ENCODE measurements at places on chromosomes 1 and 21.

- no peak for DNase-seq
Observed at GRCh38 chr1:245791410-245792312, 636.9 kb downstream of the KIF26B start.

GRCh38 chr1:25991937-25992688 lies 5.8 kb downstream of the PAFAH2 start:
- DNase-seq: no peak

DNA sequence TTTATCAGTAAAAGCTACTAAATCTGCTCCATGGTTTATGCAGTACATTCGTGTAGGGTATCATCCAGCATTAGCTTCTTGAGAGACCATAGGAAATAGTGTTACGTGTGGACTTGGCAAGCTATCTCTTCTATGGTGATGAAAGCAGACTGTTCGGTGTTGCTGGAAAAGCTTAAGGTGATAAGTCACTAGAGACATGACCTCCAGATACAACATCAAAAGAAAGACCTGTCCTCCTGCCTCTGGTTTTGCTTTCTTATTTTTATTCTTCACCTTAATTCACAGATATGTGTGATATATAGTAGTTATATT lies 53.5 kb upstream of the S1PR1 start:
- DNase-seq: no peak

DNA sequence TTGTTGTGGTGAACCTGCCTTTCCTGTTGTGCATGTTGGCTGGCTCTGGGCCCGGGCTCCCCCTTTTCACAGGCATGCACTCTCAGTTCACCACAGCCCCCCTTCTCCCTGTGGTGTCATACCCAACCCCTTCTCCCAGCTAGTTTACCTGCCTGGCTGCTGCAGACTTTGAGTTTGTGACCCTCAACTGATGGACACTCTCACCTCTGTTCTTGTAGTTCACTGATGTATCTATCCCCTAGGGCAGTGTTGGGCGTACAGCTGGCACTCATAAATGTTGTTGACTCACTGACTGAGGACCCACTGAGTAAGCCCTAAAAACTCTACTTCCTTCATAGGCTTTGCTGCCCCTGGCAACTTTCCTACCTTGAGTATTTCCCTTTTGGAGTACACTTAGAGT lies 54.9 kb downstream of the WDR64 start:
- DNase-seq: no peak

DNA sequence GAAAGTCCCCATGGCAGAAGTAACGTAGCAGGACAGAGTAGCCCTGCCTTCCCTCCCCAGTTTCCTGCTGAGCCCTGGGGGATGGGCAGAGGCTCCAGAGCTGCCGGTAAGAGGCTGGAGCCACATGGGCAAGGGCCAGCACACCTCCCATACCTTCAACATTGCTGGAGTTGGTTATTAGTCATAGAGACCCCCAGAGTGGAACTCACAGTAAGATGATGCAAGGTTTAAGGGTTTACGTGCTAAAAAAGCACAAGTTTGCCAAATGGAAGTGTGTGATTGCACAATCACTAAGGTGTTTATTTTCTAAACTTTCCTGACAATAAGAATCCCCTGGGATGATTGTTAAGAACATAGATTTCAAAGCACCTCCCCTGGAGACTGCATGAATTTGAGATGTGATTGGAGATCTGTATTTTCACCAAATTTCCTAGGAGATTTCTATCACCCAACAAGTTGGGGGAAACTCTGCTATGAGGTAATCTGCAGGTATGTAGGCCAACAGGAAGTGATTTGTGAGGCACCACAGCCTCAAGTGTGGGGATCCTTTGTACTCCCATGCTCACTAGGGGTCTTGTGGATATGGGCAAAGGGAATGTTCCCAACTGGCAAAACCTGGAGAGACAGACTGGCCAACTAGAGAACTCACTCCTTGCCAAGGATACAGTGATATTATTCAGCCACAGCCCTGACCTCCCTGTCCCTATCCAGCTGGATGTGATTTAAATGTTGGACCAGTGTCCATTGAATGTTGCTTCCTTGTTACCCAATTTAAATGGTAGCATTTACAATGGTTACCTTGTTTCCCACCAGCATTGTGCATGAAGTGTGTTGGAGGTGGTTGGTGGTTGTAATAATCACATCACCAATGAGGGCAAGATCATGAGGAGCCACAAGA lies 37.1 kb upstream of the CSF1 start:
- no peak for DNase-seq

GRCh38 chr1:100626397-100626796 lies 88.5 kb downstream of the GPR88 start:
- no peak for DNase-seq

GRCh38 chr21:36542312-36543101 lies 62.6 kb upstream of the CLDN14 start:
- no peak for DNase-seq

DNA sequence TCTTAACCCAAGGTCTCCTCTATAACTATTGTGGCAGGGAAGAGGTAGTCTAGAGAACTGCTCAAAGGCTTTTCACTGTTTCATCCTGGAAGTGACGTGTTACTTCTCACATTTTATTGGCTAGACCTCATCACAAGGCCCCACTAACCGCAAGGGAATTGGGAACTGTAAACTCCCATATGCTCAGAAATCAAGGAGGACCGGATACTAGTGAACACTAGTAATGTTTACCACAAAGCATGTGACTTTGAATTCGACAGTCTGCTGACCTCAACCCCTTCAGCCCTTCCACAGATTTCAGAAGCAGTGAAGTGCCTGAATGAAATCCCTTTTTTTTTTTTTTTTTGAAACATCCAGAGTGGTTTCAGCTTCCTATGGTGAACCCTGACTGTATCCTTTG lies 3.4 kb upstream of the EEIG2 start:
- no peak for DNase-seq

DNA sequence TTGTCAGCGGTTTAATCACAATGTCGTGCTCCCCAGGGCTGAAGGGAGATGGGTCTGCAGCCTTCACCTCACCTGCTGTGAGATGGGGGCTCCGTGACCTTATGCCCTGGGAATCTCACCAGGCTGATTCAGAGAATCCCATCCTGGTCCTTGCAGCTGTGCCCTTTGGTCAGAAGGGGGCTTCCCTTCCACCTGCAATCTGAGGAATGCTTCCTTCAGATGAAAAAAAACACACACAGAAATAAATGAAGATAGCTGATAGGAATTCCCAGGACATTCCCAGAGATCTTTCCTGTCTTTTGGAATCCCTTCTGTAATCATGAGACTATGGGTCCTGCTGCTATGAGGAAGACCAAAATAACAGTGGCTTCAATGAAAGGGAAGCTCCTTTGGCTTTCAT lies 127.0 kb upstream of the VAMP3 start:
- no peak for DNase-seq

DNA sequence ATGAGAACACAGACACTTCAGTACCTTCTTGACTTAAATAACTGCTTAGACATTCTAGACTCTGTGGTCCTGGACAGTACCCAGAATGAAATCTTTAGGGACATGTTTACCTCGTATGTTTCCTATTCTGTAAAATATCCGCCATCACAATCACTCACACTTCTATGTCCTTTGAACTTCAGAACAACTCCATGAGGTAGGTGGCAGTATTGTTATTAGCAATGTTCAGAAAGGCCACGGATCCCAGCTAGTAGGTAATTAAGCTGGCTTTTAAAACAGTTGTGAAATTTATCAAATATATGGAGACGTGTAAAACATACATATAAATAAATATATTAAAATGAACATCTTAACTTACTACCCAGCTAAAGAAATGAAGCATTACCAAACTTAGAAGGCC lies 83.4 kb downstream of the CACHD1 start:
- DNase-seq: no peak

- no peak for DNase-seq
Observed at GRCh38 chr1:159088050-159088449, 11.5 kb upstream of the AIM2 start.

DNA sequence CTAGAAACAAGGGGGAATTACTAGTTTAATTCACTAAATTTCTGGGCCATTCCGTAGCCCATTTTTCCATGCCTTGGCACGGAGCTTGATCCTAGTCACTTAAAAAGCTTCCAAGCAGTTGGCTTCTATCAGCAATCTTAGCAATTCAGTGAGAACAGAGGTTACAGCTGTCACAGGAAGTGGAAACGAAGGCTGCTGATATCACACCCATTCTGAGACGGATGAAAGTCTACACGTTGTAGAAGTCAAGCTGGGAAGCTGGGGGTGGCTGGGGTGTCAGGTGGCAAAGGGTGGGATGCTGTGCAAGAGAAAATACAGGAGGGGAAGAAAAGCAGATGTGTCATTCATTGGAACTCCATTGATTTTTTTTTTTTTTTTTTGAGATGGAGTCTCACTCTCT lies 11.8 kb upstream of the STMN1 start:
- no peak for DNase-seq

GRCh38 chr1:234988536-234988935 lies 140.1 kb downstream of the TOMM20 start:
- no peak for DNase-seq

DNA sequence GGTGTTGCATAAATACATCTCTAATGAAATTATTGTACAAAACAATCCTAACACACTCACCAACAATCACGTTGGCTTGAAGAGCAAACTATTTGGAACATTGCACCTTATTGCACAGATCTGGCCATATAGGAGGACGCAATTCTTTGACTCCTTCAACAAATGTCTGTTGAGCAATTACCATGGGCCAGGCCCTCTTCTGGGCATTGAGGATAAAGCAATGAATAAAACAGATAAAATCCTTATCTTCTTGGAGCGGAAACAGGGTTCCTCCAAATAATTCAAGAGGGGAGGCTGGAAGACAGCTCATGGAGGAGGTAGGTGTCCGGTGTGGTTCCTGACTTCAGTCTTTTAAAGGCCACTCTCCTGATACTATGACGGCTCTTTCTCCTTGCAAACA lies 43.3 kb downstream of the PAX7 start:
- no peak for DNase-seq

DNA sequence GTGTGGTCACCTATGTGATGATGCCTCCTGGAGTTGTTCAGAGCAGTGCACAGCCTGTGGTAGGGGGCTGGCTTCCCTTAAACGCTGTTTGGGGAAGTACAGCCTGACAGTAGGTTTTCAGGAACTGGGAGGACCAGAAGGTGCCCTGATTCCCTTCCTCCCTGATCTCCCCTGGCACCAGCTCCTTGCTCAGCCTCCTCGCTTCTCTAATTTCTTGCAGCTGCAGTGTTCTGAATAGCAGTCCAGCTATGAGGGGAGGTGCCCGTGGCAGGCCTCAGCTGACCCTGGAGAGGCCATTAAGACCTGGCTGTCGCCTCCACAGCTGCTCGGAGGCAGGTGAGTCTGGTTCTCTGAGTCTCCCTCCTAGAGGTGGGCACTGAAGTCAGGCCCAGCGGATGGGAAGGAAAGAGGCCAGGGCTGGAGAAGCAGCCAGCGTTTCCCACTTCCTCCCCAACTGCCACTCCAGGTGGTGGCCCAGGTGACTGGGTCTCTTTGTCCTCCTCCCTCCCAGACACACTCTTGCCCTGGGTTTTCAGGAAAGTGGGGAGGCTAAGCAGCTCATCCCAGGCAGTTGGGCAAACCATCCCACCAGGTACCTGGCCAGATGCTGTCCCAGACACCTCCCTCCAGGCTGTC lies 52.0 kb upstream of the RPL11 start:
- DNase-seq: no peak

DNA sequence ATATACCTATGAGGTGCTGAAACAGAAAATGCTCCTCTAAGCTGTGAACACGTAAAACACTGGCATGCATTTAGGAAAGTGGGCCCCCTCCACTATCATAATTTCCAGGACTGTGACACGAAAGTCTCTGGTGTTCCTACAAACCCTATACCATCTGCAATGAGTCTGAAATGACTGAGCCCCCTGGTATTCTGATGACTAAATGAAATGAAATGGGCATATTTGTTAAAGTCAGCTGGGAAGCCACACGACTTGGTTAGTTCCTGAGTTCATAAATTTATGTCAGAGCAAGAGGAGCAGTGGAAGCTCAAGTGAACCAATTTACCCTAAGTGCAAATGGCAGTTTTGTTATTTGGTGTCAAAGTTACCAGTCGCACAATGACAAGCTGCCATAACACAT lies 182.3 kb downstream of the KCTD3 start:
- DNase-seq: no peak

- no peak for DNase-seq
Observed at GRCh38 chr1:2214541-2215241, 13.4 kb upstream of the SKI start.

DNA sequence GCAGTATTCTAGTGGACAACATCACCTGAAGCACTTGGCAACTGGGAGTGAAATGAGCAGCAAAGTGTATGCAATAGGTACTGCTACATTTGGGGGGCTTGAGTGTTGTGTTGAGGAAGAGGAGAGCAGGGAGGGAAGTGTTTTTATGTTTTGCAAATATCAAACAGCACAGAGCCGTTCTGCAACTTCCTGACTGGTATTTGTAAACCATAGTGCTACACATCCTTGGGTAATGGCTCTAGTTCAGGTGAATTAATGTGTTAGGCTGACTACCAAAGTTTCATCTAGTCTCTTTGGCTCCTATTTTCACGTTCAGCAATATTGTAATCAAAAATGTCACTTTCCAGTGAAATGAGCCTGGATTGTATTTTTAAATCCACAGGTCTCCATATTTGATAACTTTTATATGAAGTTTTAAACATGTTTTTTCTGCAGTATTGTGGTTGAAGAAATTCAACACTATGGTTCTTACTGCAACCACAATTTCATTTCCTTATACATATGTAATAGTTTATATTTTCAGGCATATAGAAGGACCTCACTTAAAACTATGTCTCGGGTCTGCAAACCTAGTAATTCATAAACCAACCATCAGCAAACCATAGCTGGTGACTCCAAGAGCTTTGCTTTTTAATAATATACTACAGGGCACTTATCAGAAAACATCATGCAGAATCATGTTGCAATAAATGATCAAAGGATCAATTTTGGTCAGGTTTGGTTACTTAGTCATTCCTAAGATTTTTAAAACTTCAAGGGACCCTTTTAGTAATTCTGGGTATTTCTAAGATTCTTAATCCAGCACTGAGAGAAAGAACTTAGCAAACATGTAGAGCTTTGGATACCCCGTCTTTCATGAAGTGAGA lies 18.8 kb downstream of the ZBTB37 start:
- DNase-seq: no peak

DNA sequence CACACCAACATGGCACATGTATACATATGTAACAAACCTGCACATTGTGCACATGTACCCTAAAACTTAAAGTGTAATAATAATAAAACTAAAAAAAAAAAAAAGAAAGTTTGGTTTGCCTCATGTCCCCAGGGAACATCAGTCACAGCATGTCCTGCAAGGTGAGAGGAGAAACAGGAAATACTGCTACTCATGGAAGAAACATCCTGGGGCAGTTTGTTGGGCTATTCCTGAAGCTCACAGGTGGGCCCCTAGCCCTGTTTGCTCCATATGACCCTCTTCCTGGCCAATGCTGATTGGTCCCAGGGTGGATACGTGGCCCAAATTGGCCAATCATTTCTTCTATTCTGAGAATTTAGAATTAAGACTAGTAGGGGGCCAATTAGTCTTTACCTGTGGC lies 103.4 kb upstream of the ADAR start:
- DNase-seq: no peak

DNA sequence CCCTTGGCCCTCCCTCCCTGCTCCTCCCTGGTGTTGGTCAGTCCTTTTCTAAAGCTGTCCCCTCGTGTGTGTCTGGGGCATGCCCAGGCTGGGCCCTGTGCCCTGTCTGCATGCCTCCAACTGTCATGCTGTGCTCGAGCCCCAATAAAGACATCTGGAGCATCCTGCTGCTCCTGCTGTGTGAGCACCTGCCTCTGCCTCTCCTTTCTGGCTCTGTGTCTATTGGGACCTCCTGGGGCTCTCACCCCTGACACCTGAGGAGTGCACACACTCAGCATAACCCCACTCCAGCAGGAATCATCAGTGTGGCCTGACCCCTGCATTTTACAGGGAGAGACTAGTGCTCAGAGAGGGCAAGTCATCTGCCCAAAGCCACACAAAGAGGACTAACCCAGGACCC lies 23.7 kb downstream of the KCNC4 start:
- no peak for DNase-seq

Measured in natural killer cell treated with Interleukin-12 subunit alpha and Interleukin-12 subunit beta and Interleukin-15 and Interleukin-18, amount 100 ng/mL, for 72 hours (primary cell).